Astrocyte (in vitro differentiated cells and primary cell): ENCODE measurements at places on chromosomes 6 and 20. TPM values are rescaled to one million over a fixed set of nuclear protein-coding genes. Genes with fewer than 3 reads are reported as not detected.
A peak's percentile ranks its signal among the peaks of the same experiment; 100 is the strongest.

MACROD2 gene
- total RNA-seq = 2.4 and 2.8 TPM in 2 replicates

DNA sequence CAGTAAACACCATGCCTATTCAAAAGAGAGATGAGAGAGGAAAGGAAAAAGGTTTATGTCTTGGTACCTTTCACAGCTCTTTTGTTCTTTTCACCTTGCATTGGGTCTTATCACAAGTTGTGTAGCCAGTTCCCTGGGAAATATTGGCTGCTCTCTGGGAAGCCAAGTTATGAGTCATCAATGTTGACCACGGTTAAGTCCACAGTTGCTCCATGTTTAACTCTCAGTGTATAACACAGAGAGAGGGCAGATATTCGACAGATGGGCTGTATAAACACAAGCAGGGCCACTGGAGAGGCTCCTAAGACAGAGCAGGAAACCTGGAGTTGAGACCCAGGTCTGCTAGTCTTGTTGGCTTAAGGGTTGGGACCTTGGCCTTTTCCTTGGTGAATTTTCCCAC is 718.6 kb downstream of the QKI start:
- no peaks in the 10 kb centered on the region for H3K4me1 ChIP-seq
- no peaks in the 10 kb centered on the region for H3K36me3 ChIP-seq
- DNase-seq = peak; percentile 58
- no peak overlapping the region for H3K4me3 ChIP-seq
- no peak overlapping the region for H3K27ac ChIP-seq
- no peaks in the 10 kb centered on the region for H3K27me3 ChIP-seq

GRCh38 chr6:33278810-33279209 is 1.9 kb downstream of the B3GALT4 start:
- no peak overlapping the region for H3K4me3 ChIP-seq
- H3K4me1 ChIP-seq = peaks cover 37% of the 10 kb centered on the region
- H3K27me3 ChIP-seq = no peaks in the 10 kb centered on the region
- DNase-seq = no peak

CTCFL gene
- not detected in 2 replicates for total RNA-seq

DNA sequence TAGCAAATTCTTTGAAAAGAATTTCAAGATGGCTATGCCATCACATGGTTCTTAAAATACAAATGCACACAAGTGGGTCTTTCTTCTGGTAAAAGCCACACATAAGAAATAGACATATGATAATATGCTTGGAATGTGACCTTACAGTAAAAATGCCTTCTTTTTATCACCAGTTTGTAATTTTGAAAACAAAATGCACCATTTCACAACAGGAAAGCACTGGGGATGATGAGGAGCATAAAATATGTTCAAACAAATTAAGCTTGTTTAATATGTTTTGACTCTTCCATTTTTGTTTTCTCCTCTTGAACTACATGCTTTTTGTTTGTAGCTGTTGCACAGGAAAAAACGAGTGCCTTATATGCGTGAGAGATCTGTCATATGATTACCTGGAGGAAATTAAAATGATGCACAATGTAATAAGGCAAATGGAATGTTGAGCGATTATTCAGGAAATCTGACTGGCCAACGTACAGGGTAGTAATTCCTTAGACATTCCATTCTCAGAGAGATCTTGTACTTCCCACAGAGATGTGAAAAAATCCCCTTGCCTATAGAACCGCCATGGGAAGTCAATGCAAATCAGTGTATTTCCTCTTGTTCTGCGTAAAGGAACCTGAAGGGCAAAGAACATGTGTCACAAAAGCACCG is 911.6 kb downstream of the TFAP2A start:
- no peaks in the 10 kb centered on the region for H3K27me3 ChIP-seq
- peak; percentile 95 for DNase-seq
- H3K27ac ChIP-seq = peak overlapping the region; percentile 87
- no peaks in the 10 kb centered on the region for H3K36me3 ChIP-seq
- peaks cover 15% of the 10 kb centered on the region for H3K4me1 ChIP-seq

GRCh38 chr6:112298816-112299281 is 44.5 kb upstream of the LAMA4 start:
- peak overlapping the region; percentile 97 for H3K27ac ChIP-seq
- H3K36me3 ChIP-seq = no peaks in the 10 kb centered on the region
- H3K27me3 ChIP-seq = no peaks in the 10 kb centered on the region
- peak; percentile 95 for DNase-seq
- peak overlapping the region; percentile 48 for H3K4me3 ChIP-seq

FLRT3 gene
- 6.9 and 14.6 TPM in 2 replicates for total RNA-seq

GRCh38 chr6:167408235-167408869 is 83.5 kb downstream of the TTLL2 start:
- H3K27me3 ChIP-seq = no peaks in the 10 kb centered on the region
- no peaks in the 10 kb centered on the region for H3K4me1 ChIP-seq
- H3K36me3 ChIP-seq = no peaks in the 10 kb centered on the region
- H3K4me3 ChIP-seq = no peak overlapping the region

GRCh38 chr20:50292591-50293283 is 102.1 kb downstream of the CEBPB start:
- H3K27ac ChIP-seq = peak overlapping the region; percentile 58
- no peak overlapping the region for H3K4me3 ChIP-seq
- H3K36me3 ChIP-seq = no peaks in the 10 kb centered on the region
- DNase-seq = peak; percentile 95

TTK gene
- 3.3 and 4.9 TPM in 2 replicates for total RNA-seq

DNA sequence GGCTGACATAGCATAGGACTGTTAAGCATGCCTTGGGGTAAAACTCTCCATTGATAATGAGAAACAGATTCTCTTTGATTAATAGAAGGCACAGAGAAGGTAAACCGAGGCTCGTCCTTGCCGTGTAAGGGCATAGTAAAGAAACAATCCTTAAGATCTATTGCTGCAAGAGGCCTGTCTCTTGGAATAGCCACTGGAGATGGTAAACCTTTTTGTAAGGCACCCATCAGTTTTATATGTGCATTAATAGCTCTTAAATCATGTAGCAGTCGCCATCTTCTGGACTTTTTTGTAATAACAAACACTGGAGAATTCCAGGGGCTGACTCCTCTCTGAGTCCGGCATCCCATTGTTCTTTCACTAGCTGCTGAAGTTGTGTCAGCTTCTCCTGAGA is 8.4 kb upstream of the ABHD12 start:
- DNase-seq = peak; percentile 49
- no peaks in the 10 kb centered on the region for H3K27me3 ChIP-seq
- H3K27ac ChIP-seq = no peak overlapping the region
- H3K36me3 ChIP-seq = no peaks in the 10 kb centered on the region
- H3K4me3 ChIP-seq = no peak overlapping the region
- H3K4me1 ChIP-seq = no peaks in the 10 kb centered on the region

RIPOR3 gene
- 0.29 and 0.39 TPM in 2 replicates for total RNA-seq

DNA sequence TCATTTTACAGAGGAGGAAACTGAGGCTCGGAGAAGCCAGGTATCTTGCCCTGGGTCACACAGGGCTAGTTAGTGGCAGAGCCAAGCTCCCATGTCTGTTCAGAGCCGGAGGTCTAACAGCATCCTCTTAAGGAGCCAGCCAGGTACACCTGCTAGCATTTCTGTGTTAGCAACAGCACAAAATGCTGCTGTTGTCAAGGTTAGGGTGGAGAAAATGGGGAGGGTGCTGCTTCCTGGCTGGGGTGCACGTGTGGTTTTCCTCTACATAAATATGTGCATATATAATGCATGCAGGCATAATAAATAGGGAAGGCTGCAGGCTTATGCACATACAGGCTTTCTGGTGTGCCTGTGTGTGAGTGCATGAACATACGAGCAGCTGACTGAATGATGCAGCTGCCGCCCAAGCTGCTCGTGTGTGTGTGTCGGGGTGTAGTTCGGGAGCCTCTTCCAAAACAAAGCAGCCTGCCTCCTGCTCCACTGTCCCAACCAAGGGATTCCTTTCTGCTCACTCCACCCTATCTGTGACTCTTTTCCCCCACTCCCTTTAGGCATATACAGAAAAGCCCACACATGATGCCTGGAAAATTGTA is 86.6 kb downstream of the CD40 start:
- no peak overlapping the region for H3K4me3 ChIP-seq
- no peak for DNase-seq
- H3K4me1 ChIP-seq = peaks cover 6% of the 10 kb centered on the region
- H3K27me3 ChIP-seq = peaks cover 38% of the 10 kb centered on the region
- H3K36me3 ChIP-seq = no peaks in the 10 kb centered on the region

BCL2L1 gene
- total RNA-seq = 103 and 149 TPM in 2 replicates

- peak; percentile 85 for DNase-seq
- H3K27me3 ChIP-seq = no peaks in the 10 kb centered on the region
- H3K4me1 ChIP-seq = peaks cover 35% of the 10 kb centered on the region
- peak overlapping the region; percentile 56 for H3K27ac ChIP-seq
- H3K36me3 ChIP-seq = peaks cover 4% of the 10 kb centered on the region
Measured at GRCh38 chr6:30322527-30323501, 3.9 kb upstream of the TRIM39 start.

PPP1R14C gene
- 3.9 and 6.6 TPM in 2 replicates for total RNA-seq

RSPO4 gene
- total RNA-seq = 0.34 and 0.99 TPM in 2 replicates

- peaks cover 9% of the 10 kb centered on the region for H3K4me1 ChIP-seq
- H3K4me3 ChIP-seq = no peak overlapping the region
- H3K27ac ChIP-seq = no peak overlapping the region
- no peak for DNase-seq
Measured at GRCh38 chr6:149987602-149988107, 23.9 kb downstream of the ULBP1 start.

SLC32A1 gene
- total RNA-seq = not detected in 2 replicates

- no peak overlapping the region for H3K27ac ChIP-seq
- no peak overlapping the region for H3K4me3 ChIP-seq
- DNase-seq = no peak
- H3K4me1 ChIP-seq = no peaks in the 10 kb centered on the region
Measured at GRCh38 chr6:149385998-149386646, 13.9 kb upstream of the SUMO4 start.

GRCh38 chr6:52089758-52090348 is 2.4 kb upstream of the PKHD1 start:
- H3K27ac ChIP-seq = no peak overlapping the region
- H3K27me3 ChIP-seq = no peaks in the 10 kb centered on the region

KIF25 gene
- not detected in 2 replicates for total RNA-seq

- H3K27ac ChIP-seq = no peak overlapping the region
- no peak overlapping the region for H3K4me3 ChIP-seq
- peak; percentile 35 for DNase-seq
Measured at GRCh38 chr6:75842191-75842590, 93.2 kb downstream of the MYO6 start.

DOP1A gene
- total RNA-seq = 13.0 and 14.2 TPM in 2 replicates

GRCh38 chr20:5949943-5950270 is 426 bp downstream of the TRMT6 start:
- peaks cover 31% of the 10 kb centered on the region for H3K36me3 ChIP-seq
- no peaks in the 10 kb centered on the region for H3K27me3 ChIP-seq
- no peak for DNase-seq

DNA sequence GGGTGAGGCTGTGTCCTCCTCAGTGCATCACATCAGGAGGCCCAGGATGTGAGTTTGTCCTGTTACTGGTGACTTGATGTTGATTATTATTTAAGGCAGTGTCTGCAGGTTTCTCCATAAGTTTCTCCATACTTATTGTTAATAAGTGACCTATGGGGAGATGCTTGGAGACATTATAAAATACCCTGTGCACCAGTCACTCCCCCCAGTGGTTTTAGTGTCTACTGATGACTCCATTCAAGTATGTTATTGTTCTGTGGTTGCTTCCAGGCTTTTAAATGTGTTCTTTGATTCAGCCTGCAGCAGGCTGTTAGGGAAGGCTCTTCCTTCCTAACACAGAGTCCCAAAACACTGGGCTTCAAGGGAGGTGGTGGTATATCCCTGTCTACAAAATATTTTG is 14.6 kb upstream of the CST3 start:
- H3K4me1 ChIP-seq = no peaks in the 10 kb centered on the region
- no peak for DNase-seq
- no peak overlapping the region for H3K4me3 ChIP-seq
- H3K27ac ChIP-seq = no peak overlapping the region

- H3K36me3 ChIP-seq = no peaks in the 10 kb centered on the region
- H3K27me3 ChIP-seq = no peaks in the 10 kb centered on the region
- H3K27ac ChIP-seq = no peak overlapping the region
- H3K4me1 ChIP-seq = no peaks in the 10 kb centered on the region
- no peak for DNase-seq
Measured at GRCh38 chr6:23031986-23032385, 462.6 kb downstream of the HDGFL1 start.

DNA sequence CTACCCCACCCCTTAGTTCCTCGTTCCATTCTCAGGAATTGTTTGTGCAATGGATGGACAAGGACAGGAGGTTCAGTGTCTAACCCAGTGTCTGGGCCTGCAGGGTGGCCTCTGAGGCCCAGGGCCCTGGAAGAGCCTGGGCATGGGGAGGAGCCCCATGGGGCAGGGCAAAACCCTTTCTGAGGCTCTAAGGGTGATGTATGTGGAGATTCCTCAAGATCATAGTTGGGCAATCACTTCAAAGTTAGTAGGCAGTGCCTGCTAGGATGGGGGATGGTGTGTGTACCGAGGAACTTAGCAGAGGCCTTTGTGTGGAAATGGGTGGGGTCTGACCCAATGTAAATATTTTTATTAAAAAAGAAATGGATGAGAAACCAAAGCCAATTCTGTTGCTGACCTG is 6.7 kb upstream of the C2 start:
- H3K36me3 ChIP-seq = no peaks in the 10 kb centered on the region
- DNase-seq = no peak
- no peak overlapping the region for H3K4me3 ChIP-seq
- H3K27ac ChIP-seq = no peak overlapping the region
- H3K4me1 ChIP-seq = no peaks in the 10 kb centered on the region
- no peaks in the 10 kb centered on the region for H3K27me3 ChIP-seq

GRCh38 chr20:63693733-63694583 is 2.5 kb upstream of the TNFRSF6B start:
- H3K27me3 ChIP-seq = no peaks in the 10 kb centered on the region
- H3K4me1 ChIP-seq = peaks cover 25% of the 10 kb centered on the region
- no peak for DNase-seq

DNA sequence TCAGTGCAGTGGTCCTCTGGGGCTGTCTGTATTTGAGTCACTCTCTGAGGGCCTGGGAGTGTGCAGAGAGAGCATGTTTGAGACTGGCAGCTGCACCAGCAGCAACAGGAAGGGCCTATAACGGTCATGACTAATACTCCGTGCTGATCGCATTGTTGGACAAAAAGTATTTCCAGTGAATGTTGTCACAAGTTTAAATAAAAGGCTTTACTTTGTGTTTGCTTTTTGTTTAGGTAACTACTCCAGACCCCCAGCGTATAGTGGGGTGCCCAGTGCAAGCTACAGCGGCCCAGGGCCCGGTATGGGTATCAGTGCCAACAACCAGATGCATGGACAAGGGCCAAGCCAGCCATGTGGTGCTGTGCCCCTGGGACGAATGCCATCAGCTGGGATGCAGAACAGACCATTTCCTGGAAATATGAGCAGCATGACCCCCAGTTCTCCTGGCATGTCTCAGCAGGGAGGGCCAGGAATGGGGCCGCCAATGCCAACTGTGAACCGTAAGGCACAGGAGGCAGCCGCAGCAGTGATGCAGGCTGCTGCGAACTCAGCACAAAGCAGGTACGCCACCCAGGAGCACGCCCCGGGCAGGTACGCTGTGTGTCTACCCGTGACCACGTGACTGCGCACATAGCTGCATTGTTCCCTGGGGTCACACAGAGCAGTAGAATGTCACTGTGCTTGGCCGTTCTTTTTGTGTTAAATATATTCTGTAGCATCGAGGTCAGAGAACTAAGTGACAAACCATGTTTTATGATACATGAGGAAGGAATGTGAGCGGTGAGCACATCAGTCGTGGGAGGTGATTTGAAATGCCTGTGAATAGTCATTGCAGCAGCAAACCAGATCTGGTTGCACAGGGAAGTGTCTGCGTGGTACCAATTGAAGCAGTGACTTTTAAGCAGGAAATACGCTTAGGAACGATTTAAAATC is 174.7 kb downstream of the TMEM242 start:
- DNase-seq = peak; percentile 97
- no peaks in the 10 kb centered on the region for H3K36me3 ChIP-seq
- peaks cover 70% of the 10 kb centered on the region for H3K4me1 ChIP-seq
- peak overlapping the region; percentile 99 for H3K27ac ChIP-seq
